HT1080 (cell line): ENCODE measurements at places on chromosomes 2 and 18. TPM values are rescaled to one million over a fixed set of nuclear protein-coding genes. Genes with fewer than 3 reads are reported as not detected.
A peak's percentile ranks its signal among the peaks of the same experiment; 100 is the strongest.

IMMT gene
- total RNA-seq = 86.3 and 94.1 TPM in 2 replicates

DNA sequence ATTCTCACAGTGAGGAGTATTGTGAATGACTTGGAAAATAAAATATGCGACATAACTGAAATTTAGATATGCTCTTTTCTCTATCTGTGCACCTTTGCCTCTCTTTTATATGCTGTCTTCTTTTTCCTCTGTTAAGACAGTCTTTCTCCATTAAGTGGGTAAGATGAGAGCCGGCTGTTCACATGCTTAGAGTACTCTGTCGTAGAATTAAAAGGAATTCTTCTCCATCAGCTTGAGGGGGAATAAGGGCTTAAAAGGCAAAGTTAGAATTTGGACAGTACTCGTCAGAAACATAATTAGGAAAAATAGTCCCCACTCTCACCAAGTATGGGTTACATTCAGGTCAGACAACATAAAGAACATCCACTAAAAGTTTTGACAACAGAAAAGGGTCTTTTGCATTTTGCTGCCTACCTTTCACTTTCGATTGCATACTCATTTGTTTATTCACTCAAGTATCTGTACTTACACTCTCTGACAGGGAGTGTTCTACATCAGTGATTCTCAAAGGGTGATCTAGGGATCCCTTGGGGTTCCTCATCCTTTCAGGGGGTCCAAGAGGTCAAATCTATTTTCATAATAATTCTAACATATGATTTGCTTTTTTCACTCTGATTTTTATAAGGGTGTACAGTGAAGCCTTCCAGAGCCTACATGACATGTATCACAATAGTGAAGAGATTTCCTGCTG is 48.0 kb downstream of the ARHGAP15 start:
- no peak for DNase-seq

PRKAG3 gene
- not detected in 2 replicates for total RNA-seq

DNA sequence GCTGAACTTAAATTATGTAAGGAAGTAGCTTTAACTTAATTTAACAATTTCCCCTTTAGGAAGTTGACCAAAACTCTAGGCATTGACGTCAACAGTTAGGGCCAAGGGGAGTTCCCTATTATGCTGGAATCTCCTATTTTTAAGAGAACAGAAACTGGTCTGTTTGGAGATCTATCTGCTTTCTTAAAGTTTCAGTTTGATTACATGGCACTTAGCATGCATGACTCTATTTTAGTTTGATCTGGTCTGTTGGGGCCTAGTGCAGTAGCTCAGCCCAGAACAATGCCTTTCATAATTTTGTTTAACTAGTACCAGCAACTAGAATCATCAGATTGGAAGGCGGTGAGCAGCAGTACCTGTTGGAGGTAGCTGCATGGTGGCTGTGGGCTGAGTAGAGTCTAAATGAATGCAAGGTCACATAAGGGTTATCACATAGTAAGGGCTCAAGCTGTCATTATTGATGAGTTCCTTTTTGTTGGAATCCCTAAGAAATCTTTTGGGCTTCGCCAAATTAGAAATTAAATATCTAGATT is 60.5 kb upstream of the ZNG1B start:
- DNase-seq = no peak

DNA sequence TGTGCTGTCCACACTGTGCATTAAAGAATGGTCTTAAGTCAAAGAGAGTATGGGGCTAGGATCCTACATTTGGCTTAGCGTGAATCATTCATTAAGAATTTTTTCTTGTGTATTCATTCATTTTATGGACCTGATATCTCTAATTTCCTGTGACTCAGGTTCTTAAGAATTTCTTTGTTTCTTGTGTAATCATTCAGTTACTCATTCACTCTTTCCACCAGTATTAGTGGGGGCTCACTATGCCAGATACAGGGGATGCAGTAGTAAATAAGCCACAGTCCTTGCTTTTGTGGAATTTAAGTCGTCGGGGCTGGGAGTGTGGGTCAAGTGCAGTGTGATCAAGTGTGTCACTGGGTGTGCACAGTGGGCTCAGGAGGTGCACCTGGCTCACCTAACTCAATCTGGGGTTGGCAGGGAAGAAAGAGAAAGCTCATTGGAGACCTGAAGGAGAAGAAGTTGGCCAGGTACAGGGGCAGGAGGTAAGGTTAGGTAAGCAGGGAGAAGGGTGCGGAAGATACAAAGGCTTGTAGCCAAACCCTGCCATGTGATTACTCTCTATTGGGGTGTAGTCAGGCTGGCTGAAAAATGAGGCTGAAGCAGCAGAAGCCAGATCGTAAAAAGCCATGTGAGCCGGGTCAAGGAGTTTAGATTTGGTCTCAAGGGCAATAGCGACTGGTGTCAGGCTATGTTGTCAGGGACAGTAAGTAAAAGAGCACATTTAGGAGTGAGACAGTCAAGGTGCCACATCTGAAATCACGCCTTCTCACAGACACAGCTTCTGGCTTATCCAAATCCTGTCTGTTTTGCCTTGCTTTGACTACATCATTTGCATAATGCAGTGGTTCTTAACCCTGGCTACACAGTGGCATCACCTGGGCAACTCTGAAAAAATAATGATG is 67.2 kb downstream of the KCTD1 start:
- peak; percentile 98 for DNase-seq

DNA sequence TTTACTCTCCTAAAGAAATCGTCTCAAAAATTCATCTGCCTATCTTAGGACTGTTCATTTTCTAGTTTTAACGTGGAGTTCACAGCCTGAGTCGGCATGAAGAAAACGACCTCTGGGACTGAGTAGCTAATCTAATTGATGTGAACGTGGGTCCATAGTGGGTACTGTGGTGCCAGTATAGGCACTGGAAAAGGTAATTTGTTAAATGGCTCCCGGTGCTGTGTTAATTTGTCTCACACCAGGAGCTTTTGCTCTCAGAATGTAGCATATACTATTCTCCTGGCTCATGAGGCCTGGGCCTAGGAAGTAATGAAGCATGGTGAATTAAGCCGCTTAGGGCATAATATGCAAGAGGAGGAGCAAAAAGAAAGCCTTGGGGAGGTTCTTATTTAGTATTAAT is 414.4 kb upstream of the NXPH2 start:
- no peak for DNase-seq

SLC5A7 gene
- total RNA-seq = not detected in 2 replicates

CFC1 gene
- not detected in 2 replicates for total RNA-seq

GALNT13 gene
- total RNA-seq = 0.21 and 0.33 TPM in 2 replicates

DNA sequence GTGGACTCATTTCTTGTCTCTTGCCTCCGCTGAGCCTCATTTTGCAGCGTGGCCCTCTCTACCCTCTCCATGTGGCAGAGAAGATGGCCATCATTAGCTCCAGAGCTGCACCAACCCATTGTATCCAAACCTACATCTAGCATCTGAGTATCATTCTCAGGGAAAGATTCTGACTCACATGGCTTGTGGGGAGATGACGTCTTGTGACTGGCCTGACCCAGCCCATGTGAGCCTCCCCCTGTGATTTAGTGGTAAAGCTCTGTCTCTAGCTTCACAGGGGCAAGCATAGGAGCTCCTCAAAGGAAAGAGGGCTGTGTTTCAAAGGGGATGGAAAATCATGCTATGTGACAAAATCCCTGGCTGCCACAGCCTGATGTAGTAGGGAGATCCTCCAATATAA is 87.4 kb upstream of the RBMS1 start:
- peak; percentile 60 for DNase-seq

DNA sequence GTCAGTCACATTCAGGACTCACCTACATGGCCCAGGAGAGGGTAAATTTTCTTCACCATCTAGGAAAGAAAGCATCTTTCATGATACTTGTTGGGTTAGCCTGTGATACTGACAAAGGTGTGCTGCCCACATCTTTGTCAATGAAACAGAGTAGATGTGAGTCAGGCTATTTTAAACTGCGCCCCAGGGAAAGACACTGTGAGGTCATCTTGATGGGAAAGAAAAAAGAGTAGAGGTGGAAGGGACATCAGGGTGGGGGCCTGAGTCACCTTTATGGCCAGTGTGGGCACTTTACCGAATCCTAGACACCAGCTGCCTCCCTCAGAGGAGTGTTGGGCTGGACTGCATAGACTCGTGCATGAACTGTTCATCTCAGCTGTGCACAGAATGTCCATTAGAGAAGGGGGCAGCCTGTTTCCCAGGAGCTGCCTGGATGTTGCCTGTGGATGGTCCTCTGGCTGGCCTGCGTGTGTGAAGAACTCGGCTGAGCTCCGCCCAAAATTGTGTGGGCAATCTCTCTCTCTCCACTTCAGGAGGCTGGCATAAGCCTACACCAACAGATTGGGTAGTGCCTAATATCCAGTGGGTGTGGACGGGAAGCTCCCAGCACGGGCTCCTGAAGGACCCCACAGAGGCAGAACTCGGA is 278.7 kb upstream of the PXDN start:
- DNase-seq = no peak

TRIM54 gene
- 0.13 and 1.2 TPM in 2 replicates for total RNA-seq

GRCh38 chr2:60867848-60868247 is 13.5 kb upstream of the REL start:
- DNase-seq = no peak

GRCh38 chr2:77520641-77521547 is 1.3 kb downstream of the LRRTM4 start:
- no peak for DNase-seq

DNA sequence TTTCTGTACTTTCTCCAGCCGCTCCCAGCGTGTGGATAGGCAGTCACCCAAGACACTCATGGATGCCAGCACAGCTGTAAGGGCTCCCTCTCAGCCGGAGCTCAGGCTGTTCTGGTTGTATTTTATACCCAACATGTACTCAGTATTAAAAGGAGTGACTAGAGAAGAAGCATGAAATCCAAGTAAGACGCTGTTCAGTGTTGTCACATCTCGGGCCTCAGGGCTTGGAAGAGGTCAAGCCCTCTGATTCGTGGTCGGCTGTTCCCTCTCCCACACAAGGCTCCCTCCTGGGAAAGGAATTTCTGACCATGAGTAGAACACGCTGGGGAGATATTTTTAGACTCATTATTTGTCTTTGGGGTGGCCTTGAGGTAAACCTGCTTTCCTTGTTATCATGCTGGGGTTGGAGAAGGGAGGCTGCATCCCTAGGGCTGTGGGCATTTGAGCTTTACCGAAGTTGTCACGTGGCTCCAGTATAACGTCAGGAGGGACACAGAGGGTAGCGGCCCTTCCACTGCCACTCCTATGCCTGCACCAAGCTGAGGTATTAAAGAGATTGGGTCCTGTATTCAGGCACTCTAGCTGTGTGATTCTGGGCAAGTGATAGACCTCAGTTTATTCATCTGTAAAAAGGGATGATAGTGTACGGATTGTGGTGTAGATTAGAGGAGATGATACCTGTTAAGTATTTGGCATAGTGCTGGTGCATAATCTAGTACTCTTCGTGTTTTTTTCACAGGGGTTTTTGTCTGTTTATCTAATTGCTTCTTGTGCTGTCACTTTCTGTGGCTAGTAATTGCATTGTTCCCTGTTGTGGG is 34.1 kb downstream of the HK2 start:
- peak; percentile 64 for DNase-seq

- no peak for DNase-seq
These were observed 39.9 kb downstream of the IRS1 start for GRCh38 chr2:226759768-226760167.

GRCh38 chr2:192145496-192145895 is 49.2 kb downstream of the TMEFF2 start:
- DNase-seq = no peak
